ENCODE measurements at places on chromosomes 2 and 18.
A peak's percentile ranks its signal among the peaks of the same experiment; 100 is the strongest.

GRCh38 chr18:79510731-79511241, 115.1 kb downstream of the NFATC1 start:
- DNase-seq = no peak

GRCh38 chr2:223760838-223761502, 76.4 kb downstream of the AP1S3 start:
- no peak for DNase-seq

DNA sequence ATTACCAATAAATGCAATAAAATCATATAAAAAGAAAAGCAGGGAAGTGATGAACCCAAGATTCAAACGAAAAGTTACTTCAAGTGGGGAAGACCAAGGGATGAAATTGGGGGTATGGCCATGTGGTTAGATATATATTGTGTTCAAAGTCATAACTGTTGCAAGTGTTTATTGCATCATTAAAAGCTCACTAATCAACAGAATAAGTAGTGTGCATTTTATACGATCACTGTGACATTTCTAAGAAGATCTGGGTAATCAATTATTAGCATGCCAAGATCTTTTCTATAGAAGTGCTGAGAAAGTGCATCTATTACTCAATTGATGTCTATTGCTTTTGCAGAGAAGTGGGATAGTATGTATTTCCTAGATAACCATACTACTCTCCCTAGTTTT, 52.9 kb downstream of the VSNL1 start:
- no peak for DNase-seq

GRCh38 chr18:63319383-63320122, at the start of gene BCL2:
Gene BCL2, minus strand, starts transcription at chr18:63319769.
- DNase-seq = peak; percentile 41

DNA sequence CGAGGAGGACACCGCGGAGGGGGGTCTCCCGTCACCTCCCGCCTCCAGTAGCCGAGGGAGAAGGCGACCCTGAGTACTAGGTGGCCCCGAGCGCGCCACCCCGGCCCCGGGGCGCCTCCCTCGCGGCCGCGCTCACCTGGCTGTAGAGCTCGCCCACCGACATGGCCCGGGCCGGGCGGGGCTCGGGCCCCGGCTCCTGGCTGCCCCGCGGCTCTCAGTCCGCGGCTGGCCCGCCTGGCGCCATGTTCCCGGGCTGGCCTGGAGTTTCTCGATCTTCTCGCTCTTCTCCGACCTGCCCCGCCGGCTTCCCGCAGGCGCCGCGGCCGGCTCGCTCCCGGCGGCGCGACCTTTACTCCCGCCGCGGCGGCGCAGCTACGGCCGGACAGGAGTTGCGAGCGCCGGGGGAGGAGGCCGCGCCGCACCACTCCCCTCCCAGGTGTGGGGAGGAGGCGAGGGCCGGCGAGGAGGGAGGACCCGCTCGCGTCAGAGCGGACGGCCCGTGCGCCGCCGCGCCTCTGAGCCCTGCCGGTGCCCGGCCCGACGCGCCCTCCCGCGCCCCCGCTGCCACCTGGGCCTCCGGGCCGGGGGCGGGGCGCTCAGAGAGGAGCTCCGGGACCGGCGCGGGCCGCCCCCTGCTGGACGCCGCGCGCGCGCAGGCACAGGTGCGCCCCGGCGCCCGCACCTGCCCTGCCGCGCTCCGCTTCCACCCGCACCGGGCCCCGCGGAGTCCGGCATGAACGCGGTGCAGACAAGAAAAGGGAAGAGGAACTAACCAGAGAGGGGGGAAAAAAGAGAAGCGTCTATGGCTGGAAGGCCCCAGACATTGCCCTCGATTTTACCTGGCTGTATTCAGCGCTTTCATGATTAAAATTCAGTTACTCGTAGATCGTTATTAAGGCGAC, at the start of gene MYO5B:
Gene MYO5B (minus strand): TSS at position 517 of the 902 bp plus-strand sequence. CDS start 354 bp downstream, at position 163.
- DNase-seq = peak; percentile 59

DNA sequence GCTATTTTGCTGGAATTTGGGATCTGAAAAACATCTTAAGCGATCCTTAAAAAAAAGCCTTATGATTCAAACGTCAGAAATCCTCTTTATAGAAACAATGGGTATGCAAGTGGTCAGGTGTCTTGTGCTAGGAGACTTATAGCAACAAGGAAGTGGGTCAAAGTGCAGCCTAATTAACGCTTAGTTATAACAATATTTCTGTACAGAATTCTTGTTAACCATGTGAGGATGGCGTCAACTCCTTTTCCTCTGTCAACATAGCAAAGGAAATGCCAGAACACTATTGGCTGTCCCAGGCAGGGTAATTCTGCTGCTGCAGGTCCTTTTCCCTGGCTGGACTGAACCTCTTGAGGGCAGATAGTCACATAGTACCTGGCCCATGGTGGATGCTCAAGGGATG, 189.4 kb downstream of the MSH2 start:
- DNase-seq = no peak
